ENCODE measurements at places on chromosomes 3 and 15.

- no peak for DNase-seq
These were observed 3.5 kb downstream of the MYZAP start for GRCh38 chr15:57595011-57595866.

- DNase-seq = no peak
These were observed 60.1 kb downstream of the VGLL4 start for GRCh38 chr3:11583638-11584046.

- no peak for DNase-seq
These were observed 46.0 kb downstream of the UACA start for GRCh38 chr15:70717237-70717793.

- no peak for DNase-seq
These were observed 39.3 kb upstream of the SSR3 start for GRCh38 chr3:156594219-156594683.

DNA sequence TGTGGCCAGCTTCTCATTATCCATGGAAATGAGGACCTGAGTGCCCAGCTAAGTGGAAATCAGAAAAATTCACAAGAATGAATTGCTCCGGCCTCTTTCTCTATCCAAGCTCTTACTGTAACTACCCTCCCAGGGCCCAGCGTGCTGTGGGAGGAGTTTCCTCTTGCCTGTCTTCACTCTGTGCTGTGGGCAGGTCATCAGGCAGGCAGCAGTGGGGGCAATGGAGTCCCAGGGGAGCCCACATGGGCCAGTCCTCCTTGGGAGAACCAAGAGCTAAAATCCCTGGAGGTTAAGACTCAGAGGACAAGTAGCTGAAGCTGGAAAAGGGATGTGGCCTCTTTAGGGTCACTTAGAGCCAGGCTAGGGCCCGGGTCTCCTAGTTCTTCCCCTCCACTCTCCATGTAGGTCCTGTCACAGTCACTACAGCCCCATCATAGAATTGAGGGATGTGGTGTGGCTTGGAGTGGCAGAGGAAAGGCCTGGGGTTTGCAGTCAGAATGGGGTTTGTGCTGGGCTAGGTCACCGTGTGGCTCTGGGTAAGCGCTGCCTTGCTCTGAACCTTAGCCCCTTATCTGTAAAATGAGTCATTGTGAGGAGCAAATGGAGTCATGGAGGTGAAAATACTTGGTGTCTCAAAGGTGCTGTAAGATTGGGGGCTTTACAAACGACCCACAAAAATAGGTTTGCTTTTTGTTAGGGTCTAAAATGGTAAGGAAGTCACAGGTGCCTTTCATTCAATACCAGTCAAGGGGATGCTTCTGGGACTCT lies 3.7 kb downstream of the GASK1A start:
- DNase-seq = no peak

DNA sequence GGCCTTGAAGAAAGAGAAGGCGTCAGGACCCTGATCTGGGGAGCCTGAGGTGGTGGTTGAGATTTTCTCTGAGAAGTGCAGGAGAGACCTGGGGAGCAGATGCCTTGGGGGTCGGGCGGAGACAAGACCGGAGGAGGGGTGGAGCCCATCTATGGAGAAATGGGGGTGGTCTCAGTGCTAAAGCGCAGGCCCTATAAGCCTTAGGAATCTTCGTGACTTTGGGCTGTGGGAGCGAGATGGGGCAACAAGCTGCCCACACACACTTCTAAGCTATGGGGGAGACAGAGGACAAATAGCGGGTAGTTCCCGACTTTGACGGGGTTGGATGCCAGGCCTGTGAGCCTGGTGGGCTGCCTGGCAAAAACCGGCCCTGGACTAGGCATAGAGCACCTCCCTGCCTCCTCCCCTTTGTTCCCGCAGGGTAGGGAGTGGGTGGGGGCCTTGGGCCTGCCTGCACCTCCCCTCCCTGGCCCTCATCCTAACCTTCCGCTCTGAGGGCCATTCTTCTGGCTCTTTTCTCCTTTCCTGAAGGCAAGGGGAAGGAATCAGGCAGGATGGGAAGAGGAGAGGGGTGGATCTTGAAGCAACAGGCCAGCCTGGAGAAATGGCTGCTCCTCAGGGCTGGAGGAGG lies 880 bp downstream of the NISCH start:
- DNase-seq = no peak

DNA sequence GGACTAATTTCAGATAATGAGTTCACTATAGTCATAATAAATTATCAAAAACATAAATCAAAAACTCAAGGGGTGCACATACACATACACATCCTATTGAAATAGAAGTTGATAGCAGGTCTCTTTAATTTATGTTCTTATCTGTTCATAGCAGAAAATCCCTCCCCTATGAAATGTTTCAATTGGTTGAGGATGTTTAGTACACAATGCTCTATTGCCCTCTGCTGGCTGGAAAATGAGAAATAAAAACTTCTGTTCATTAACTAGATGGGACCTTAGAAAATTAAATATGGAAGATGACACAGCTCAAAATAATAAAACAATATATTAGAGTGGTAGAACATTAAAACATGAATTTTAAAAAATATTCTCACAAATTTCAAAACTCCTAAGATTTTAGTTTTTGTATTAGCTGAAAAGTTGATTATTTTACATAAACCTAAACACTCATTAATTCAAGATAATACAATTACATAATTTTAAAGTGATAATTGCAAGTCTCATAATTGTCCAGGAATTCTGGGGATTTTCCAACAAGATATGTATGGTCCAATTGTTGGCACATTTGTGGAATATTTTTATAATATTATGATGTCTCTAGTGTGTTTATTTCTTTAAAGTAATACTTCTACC lies 735.0 kb downstream of the ROBO1 start:
- DNase-seq = no peak

DNA sequence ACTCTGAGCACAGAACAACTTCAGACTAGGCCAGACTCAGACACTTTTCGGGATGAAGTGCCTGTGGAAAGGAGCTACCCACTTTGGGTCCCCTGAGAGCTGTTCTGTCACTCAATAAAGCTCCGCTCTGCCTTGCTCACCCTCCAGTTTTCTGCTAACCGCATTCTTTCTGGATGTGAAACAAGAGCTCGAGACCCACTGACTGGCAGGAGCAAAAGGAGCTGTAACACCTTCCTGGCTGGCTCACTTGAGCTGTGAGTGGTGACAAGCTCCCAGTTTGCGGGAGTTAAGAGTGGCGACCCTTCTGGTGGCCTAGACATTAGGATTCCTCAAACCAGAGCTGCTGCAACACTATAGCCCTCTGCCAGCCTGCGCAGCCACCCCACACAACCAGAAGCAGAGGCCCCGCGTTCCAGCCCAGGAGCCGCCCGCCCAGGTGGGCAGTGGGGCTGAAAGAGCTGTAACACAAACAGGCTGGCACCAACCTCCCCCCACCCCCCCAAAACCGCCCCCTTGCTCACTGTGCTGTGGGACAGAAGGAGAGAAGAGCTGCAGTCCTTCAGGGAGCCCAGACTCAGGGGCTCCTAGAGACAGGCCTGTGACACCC lies 1178.1 kb upstream of the GBE1 start:
- DNase-seq = no peak

- DNase-seq = no peak
These were observed 30.0 kb upstream of the RPL14 start for GRCh38 chr3:40427045-40427669.

GRCh38 chr3:23219117-23219516 lies 16.0 kb downstream of the UBE2E2 start:
- no peak for DNase-seq

- DNase-seq = no peak
These were observed 10.9 kb upstream of the PLSCR1 start for GRCh38 chr3:146555311-146555710.

DNA sequence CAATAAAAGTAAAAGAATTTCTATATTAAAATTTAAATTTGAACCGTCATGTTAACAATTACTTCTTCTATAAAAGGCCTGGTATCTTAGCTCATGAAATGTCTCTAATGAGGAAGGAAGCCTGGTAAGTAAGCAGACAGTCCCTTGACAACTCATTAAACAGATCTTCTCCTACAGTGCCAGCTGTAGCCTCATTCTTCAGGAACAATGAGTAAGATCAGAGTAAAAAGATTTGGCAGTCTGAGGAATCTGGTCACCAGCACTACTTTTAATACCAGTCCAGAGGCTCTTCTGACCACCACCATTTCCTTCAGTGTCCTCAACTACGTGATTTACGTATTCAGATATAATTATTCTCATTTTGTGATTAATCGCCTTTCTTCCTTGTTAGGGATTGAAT lies 955.0 kb upstream of the ALCAM start:
- no peak for DNase-seq

DNA sequence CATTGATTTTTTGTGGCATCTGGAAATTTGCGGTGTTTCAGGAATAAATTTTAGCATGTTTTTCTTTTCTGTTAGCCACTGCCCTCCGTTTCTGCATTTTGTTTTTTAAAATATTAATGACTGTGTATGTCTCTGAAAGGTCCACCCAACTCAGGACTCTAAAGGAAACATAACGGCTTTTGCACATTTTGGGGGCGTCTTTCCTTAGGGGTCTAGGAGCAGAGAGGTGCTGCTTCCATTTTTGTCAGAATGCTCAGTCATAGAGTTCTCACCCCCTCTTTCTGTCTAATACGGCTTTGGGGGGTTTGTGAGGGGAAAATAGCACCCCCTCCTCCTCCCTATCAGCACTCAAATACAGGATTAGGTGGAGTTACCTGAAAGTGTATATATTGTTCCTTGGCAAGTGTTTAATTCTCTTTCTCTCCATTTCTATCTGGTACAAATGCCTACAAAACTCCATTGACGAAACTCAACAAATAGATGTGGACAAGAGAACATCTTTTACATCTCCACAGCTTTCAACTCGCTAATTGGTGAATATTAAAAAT lies 219.4 kb downstream of the MEIS2 start:
- DNase-seq = no peak

- DNase-seq = no peak
These were observed 160.7 kb upstream of the MCTP2 start for GRCh38 chr15:94070356-94071295.

All from stimulated activated CD4-positive, alpha-beta T cell treated with anti-CD3 and anti-CD28 coated beads, Interleukin-1b, Interleukin-23, amount 100 ng/mL, for 1 hour (primary cell).